GM23248 (cell line): ENCODE measurements at places on chromosomes 6 and 20. TPM values are rescaled to one million over a fixed set of nuclear protein-coding genes. Genes with fewer than 3 reads are reported as not detected.

KHDRBS2 gene
- total RNA-seq = not detected in 2 replicates

AVP gene
- not detected in 2 replicates for total RNA-seq

DNMT3B gene
- total RNA-seq = 1.5 and 2.0 TPM in 2 replicates

ABCF1 gene
- 31.3 and 42.0 TPM in 2 replicates for total RNA-seq

BEND6 gene
- 20.6 and 24.6 TPM in 2 replicates for total RNA-seq

DNA sequence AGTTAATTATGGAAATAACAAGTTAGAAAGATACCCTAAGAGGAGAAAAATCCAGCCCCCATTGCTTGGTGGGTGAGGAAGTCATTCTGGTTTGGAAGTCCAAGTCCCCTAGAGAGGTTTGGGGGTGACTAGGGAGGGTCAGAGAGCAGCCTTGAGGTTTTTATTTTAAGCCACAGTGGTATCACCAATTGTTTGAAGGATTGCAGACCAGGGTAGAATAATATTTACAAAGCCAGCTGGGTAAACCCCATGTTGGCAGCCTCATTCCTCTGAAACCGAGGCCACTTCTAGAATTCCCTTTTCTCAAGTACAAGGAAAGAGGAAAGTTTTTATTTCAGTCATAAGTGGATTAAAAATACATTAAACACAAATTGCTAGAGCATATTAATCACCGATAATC lies 99.7 kb downstream of the TMEM170B start:
- H3K4me1 ChIP-seq = 0 out of 2 replicates have a peak, but pooled peaks cover 6% of the 10 kb centered on the region
- no peaks in the 10 kb centered on the region for H3K27me3 ChIP-seq
- DNase-seq = no peak

DNA sequence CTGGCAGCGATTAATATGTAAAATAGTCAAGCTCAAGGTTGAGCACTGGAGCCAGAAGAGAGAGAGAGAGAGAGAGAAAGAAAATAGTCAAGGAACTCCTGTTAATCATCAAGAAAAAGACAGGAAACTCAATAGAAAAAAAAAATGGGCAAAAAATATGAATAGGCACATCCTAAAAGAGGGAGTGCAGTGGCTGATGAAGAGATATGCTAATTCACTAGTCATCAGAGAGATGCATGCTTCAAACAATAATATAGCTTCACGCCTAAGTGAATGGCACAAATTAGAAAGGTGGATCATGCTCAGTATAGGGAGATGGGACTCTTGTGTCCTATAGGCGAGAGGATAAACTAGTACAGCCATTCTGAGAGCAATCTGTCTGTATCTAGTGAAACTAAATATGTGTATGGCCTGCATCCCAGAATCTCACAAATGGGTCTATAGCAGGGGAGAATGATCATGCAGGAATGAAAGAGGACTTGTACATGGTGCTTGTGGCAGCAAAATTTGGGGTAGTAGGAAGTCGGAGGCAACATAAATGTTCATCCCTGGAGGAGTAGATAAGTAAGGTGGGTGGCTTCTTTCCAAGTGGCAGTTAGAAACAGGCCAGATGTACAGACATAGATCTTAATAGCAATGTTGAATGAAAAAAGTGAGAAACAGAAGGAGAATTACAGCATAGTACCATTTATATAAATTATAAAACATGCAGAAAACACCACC lies 176.8 kb downstream of the VEGFA start:
- no peaks in the 10 kb centered on the region for H3K36me3 ChIP-seq
- DNase-seq = no peak
- H3K4me3 ChIP-seq = no peak overlapping the region
- H3K27ac ChIP-seq = no peak overlapping the region
- H3K27me3 ChIP-seq = no peaks in the 10 kb centered on the region
- peaks cover 12% of the 10 kb centered on the region; the same call in 1 of the 2 replicates for H3K4me1 ChIP-seq

DNA sequence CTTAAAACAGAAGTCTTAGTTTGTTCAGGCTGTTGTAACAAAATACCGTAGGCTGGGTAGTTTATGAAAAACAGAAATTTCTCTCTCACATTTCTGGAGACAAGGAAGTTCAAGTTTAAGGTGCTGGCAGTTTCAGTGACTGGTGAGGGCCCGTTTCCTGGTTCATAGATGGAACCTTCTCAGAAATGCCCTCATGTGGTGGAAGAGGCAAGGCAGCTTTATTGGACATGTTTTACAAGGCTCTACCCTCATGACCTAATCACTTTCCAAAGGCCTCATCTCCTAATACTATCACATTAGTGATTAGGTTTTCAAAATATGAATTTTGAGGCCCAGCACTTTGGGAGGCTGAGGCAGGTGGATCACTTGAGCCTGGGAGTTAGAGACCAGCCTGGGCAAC lies 2.4 kb downstream of the HEBP2 start:
- H3K36me3 ChIP-seq = peaks cover 8% of the 10 kb centered on the region; the same call in 1 of the 2 replicates
- peaks cover 24% of the 10 kb centered on the region for H3K4me1 ChIP-seq
- peak; percentile 19 for DNase-seq
- no peak overlapping the region for H3K27ac ChIP-seq
- no peaks in the 10 kb centered on the region for H3K27me3 ChIP-seq

- no peaks in the 10 kb centered on the region for H3K27me3 ChIP-seq
- no peaks in the 10 kb centered on the region for H3K36me3 ChIP-seq
- DNase-seq = peak; percentile 20
- no peak overlapping the region for H3K27ac ChIP-seq
- H3K4me3 ChIP-seq = no peak overlapping the region
- peaks cover 7% of the 10 kb centered on the region; the same call in 1 of the 2 replicates for H3K4me1 ChIP-seq
Observed at GRCh38 chr20:35264755-35265154, 13.2 kb downstream of the MMP24OS start.

DNA sequence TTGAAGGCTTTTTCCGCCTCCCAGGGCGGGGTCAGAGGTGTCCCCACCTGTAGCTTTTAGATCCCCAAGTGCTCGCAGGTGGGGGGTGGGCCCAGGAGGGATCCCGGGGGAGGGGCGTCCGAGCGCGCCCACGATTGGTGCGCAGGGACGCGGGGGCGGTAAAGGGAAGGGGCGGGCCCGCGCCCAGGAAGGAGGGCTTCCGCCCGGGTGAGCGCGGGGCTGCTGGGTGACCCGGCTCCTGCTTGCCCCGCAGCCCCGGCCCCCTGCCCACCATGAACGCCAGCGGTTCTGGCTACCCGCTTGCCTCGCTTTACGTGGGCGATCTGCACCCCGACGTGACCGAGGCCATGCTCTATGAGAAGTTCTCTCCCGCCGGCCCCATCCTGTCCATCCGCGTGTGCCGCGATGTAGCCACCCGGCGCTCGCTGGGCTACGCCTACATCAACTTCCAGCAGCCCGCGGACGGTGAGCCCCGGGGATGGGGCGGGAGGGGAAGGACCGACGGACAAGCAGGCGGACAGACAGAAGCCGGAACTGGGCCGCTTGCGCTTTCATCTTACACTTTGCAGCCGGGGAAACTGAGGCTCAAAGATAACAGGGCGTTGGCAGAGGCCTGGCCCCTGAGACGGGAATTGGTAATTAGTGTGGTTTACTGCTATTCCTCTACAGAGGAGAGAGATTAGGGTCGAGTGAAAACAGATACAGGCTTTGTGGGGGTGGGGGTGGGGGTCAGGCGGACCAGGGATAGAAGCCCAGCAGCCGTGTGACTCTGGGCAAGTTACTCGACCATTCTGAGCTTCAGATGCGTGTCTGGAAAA lies at the start of gene PABPC1L:
Gene PABPC1L, plus strand, starts transcription at position 189 of the 818 bp plus-strand sequence. Its CDS starts 84 bp downstream, at position 273.
- peaks cover 36% of the 10 kb centered on the region for H3K36me3 ChIP-seq
- H3K4me3 ChIP-seq = peak within 1 kb of the TSS; percentile 81
- DNase-seq = peak; percentile 85
- peaks cover 3% of the 10 kb centered on the region; the same call in 1 of the 2 replicates for H3K4me1 ChIP-seq
- 0 out of 2 replicates have a peak within 1 kb of the TSS, but pooled peaks have one; percentile 3 for H3K27ac ChIP-seq
- H3K27me3 ChIP-seq = no peaks in the 10 kb centered on the region

DNA sequence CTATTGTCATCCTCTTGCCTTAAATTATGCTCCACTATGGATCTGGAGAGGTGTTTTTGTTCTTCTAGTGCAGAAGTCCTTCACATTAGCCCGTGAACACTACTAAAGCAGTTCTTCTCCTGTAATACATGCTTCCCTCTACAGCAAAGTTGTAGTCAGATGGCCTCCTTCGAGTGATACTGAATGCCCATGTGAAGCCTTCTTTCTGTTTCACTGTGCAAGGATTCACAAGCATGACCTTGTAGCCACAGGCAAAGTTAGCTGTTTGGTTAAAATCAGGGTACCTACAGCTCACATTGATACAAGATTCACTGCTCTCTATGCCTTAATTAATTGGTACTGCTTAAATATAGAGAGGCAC lies 47.6 kb downstream of the ARHGAP18 start:
- H3K4me3 ChIP-seq = peak overlapping the region; percentile 2; the same call in 1 of the 2 replicates
- DNase-seq = no peak
- peaks cover 7% of the 10 kb centered on the region; the same call in 1 of the 2 replicates for H3K4me1 ChIP-seq
- H3K27ac ChIP-seq = no peak overlapping the region
- H3K27me3 ChIP-seq = no peaks in the 10 kb centered on the region
- no peaks in the 10 kb centered on the region for H3K36me3 ChIP-seq

GRCh38 chr20:37480919-37481318 lies 40.1 kb upstream of the NNAT start:
- H3K27ac ChIP-seq = no peak overlapping the region
- no peak for DNase-seq
- H3K4me3 ChIP-seq = no peak overlapping the region
- no peaks in the 10 kb centered on the region for H3K36me3 ChIP-seq
- peaks cover 13% of the 10 kb centered on the region for H3K27me3 ChIP-seq

DNA sequence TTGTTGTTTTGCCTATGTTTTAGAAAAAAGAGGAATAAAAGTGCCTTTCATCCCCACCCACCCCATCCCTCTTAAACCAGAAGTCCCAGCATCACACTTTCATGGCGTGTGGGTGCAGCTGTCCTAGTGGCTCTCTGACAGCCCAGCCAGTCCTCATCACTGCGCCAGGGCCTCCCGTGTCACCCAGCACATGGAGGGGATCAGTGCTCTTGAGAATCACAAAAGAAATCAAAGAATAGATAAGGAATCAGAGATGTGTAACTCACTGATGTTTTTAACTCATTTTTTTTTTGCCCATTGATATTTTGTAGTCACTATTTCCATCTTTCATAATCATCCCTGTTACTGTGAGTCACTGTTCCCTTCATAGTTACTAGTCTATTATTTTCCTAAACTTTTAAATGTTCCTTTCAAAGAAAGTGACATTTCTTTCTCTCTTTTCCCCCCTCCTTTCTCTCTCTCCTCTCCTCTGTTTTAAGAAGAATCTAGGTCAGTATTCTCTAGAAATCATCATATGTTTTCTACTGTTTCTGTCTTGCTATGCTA lies 78.6 kb downstream of the AIG1 start:
- no peaks in the 10 kb centered on the region for H3K36me3 ChIP-seq
- H3K27ac ChIP-seq = peak overlapping the region; percentile 72

- H3K36me3 ChIP-seq = no peaks in the 10 kb centered on the region
- no peak overlapping the region for H3K4me3 ChIP-seq
- DNase-seq = no peak
- H3K4me1 ChIP-seq = peaks cover 29% of the 10 kb centered on the region
Observed at GRCh38 chr6:82264824-82265223, 17.3 kb upstream of the IBTK start.

- H3K27ac ChIP-seq = no peak overlapping the region
- no peaks in the 10 kb centered on the region for H3K27me3 ChIP-seq
- DNase-seq = no peak
- no peak overlapping the region for H3K4me3 ChIP-seq
- no peaks in the 10 kb centered on the region for H3K36me3 ChIP-seq
- no peaks in the 10 kb centered on the region for H3K4me1 ChIP-seq
Observed at GRCh38 chr6:167811040-167811439, 15.7 kb upstream of the AFDN start.

DNA sequence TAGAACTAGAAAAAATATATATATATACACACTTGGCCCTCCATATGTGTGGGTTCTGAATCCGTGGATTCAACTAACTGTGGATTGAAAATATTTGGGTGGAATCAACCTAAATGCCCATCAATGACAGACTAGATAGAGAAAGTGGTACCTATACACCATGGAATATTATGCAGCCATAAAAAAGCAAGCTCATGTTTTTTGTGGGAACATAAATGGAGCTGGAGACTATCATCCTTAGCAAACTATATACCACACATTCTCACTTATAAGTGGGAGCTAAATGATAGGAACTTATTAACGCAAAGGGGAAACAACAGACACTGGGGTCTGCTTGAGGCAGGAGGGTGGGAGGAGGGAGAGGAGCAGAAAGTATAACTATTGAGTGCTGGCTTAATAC lies 28.0 kb downstream of the OR2A4 start:
- no peaks in the 10 kb centered on the region for H3K4me1 ChIP-seq
- H3K27ac ChIP-seq = no peak overlapping the region
- H3K4me3 ChIP-seq = no peak overlapping the region
- no peaks in the 10 kb centered on the region for H3K27me3 ChIP-seq
- no peak for DNase-seq

DNA sequence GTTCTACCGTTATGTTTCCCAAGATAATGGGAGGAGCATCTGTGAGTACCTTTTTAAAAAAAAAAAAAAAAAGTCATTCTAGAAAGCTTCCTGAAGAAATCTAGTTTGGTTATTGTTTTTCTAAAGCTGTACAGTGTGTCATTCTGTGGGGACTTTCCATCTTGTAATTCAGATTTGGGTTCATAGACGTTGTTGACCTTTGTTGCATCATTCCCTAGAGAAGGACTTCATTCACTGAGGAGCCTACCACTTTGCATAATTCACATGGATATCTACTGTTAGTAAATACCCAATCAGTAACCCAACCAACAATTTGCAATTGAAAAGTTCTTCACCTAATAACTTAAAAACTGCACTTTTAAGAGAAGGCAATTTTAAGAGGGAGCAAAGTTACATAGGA lies 60.1 kb downstream of the RPP40 start:
- no peaks in the 10 kb centered on the region for H3K27me3 ChIP-seq
- H3K4me3 ChIP-seq = no peak overlapping the region
- DNase-seq = no peak
